ENCODE measurements at places on chromosomes 2 and 18.

- DNase-seq, result no peak
Measured at GRCh38 chr18:42082415-42083234, 127.6 kb downstream of the PIK3C3 start.

DNA sequence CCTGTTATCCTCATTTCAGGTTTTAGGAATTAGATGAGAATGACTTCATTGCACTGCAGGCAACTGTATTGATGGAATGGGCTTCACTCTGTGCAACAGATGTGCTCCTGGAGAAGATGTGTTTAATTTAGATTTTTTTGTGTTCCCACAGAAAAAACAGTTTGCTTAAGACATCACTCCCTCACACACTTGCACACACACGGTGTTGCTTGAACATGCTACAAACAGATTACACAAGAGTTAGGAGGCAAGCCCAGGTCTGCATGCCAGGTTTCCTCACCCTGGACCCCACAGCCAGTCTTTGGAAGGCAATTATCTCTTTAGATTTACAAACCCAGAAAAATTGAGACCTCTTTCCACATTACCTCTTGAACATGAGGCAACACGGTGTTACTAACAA, 93.7 kb upstream of the KLHL29 start:
- no peak for DNase-seq

GRCh38 chr2:240557808-240558207, at the start of gene ANKMY1:
Gene ANKMY1 (minus strand): TSS chr2:240557988. CDS start chr2:240557335, 653 bp downstream.
- DNase-seq, result peak; percentile 74

GRCh38 chr2:158493458-158493857, 36.7 kb downstream of the PKP4 start:
- no peak for DNase-seq

DNA sequence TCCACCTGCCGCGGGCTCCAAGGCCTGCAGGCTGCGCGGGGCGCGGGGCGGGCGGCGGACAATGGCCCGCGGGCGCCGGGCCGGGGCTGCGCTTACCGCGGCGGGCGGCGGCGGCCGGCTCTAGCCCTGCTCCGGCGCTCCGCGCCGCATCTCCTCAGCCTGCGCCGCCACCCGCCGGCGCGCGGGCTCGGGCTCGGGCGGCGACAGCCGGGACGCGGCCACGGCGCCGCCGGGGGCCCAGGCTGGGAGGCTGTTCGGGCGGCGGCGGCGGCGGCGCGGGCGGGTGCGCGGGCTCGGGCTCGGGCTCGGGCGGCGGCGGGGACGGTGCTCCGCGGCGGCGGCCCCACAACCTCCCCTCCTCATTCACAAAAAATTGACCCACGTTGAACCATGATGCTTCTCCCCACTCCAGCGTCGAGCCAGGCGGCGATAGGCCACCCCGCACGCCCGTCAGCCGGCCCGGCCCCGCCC, at the start of gene HDAC4:
HDAC4 (minus strand) TSS at position 425 of the 471 bp plus-strand sequence. CDS start 48,321 bp downstream, outside the sequence.
- no peak for DNase-seq

- no peak for DNase-seq
Measured at GRCh38 chr2:217334561-217334960, 474.7 kb upstream of the TNP1 start.

- DNase-seq, result no peak
Measured at GRCh38 chr2:158905784-158906183, 62.7 kb upstream of the TANC1 start.

GRCh38 chr2:70981866-70982810, 3.7 kb downstream of the ANKRD53 start:
- no peak for DNase-seq

DNA sequence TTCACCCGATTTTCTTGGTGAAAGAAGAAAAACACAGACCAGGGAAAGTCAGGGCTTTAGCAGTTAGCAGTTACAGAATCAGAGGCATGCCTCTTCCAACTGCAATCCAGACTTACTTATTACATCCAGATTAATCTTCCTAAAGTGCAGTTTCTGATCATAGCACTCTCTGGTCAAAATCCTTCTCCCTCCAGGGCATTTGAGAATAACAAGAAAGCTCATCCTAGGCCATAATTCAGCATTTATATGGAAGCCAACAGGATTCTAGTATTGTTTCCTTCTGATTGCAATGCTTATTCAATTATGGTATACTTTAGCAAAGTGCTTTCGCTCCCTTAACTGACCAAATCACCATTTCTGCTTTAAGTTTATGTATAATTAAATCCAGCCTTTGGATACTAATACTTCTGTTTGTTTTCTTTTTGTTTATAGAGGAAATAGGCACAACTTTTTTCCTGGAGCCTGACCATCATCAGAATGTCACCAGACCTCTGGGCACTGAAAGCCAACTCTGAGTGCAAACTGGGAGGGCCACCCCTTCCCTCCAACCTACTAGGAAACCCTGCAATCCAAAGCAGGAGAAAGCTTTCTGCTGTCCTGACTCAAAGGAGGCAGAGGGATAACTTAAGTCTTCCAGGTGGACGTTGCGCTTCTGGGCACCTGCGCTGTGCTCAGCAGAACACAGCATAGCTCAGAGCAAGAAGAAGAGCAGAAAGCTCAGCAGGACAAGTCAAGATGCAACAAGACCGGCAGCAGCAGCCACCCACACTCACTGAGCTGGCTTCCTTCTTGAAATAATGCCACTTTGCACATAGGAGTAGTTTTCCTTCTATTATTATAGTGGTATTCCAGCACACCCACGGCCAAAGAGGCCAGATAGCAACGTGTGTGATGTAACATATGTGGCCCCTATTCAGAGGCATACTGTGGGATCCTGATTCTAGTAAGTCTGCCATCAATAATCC, 99.3 kb downstream of the STK39 start:
- no peak for DNase-seq

GRCh38 chr2:11506611-11506969, 27.3 kb upstream of the GREB1 start:
- DNase-seq, result no peak

DNA sequence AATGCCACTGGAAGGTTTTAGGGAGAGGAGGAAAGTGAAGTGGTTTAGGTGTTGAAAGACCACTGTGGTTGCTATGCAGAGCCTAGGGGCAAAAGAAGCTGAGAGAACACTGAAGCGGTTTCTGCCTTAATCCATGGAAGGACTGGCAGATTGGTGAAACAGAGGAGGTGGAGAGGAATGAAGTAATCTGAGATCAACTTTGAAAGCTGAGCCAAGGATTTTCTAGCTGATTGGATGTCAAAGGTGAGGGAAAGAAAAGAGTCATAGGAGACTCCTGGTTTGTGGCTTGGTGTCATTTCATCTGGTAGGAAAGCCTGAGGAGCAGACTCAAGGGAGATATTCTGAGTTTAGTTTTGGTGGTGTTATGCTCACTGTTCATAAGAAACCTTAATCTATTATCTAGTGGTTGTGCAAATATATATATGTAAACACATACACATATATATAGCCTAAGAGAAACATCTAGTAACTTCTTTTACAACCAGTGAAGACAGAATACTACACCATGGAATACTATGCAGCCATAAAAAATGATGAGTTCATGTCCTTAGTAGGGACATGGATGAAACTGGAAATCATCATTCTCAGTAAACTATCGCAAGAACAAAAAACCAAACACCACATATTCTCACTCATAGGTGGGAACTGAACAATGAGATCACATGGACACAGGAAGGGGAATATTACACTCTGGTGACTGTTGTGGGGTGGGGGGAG, 134.1 kb upstream of the CREB1 start:
- DNase-seq, result no peak

GRCh38 chr2:71558300-71559051, 105.1 kb downstream of the DYSF start:
- DNase-seq, result no peak

DNA sequence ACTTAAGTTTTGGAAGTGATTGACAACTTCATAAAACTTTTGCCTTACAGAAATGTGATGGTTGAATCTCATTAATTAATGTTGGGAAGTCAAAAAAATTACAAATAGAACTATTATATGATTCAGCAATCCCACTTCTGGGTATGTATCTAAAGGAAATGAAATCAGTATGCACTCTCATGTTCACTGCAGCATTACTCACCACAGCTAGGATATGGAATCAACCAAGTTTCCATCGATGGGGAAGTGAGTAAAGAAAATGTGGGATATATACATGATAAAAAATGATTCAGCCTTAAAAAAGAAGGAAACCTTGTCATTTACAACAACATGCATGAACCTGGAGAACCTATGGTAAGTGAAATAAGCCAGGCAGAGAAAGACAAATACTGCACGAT, 112.4 kb upstream of the WDR75 start:
- no peak for DNase-seq

GRCh38 chr18:35424356-35424755, 47.2 kb upstream of the ZNF396 start:
- DNase-seq, result no peak

DNA sequence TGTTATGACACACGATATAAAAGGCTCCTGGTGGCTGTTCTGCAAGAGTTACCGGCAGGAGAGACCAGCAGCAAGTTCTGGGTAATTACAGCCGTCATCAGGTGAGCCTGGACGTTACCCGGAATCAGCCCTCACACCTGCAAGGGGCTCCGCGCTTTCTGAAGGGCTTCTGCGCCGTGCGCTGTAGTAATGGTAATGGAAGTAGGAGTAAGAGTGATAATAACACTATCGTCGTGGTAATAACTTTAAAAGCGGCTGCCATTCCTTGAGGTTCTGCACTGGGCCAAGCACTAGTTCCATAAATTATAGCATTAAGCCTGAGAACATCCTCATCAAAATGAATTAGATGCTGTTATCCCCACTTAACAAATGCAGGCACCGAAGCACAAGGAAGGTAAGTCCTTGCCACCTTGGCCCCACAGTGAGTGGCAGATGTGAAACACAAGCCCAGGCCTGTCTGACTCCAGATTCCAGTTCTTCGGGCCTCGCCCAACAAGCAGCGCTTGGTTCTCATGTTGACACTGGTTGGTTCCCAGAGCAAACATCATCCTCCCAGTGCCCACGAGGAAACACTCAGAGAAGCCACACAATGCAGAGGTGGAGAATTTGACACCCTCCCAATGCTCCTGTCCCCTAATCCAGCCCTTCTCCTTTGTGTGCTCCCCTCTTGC, 205.2 kb downstream of the EIPR1 start:
- DNase-seq, result no peak

DNA sequence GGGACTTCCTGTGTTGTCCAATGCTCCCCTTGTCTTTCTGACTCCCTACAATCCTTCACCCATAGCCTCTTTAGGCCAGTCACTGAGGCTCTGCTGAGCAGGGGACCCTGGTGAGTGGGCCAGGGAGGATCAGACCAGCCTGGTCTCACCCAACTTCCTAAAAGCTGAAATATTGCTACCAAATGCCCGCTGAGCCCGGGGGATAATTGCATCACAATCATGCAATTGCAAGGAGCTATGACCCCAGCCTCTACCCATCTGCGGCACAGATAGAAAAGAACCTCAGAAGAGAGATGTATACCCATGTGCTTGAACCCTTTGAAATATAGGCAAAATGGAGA, 3.7 kb upstream of the SP100 start:
- DNase-seq, result no peak

- DNase-seq, result no peak
Measured at GRCh38 chr2:157899125-157899839, 23.2 kb upstream of the ACVR1 start.

- DNase-seq, result no peak
Measured at GRCh38 chr18:55375930-55376329, 212.1 kb downstream of the TCF4 start.

DNA sequence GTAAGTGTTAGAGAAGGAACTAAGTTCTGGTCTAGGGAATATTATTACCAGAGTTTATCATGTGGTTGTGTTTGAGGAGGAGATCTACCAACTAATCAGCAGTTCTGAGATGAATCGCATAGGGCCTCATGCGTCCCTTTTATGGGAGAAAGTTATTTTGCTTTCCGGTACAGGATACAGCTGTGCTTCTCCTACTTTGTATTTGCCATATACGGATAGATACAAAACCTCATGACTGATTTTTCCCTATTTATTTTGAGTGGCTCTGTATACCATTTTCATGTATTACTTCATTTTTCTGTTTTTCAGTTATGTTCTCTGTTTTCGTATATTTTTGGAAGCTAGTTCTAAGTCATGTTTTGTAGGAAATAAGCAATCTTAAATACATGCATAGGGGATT, 66.8 kb downstream of the ACSL3 start:
- no peak for DNase-seq

- peak; percentile 92 for DNase-seq
Measured at GRCh38 chr2:64750817-64751285, 97.1 kb upstream of the SERTAD2 start.

- DNase-seq, result no peak
Measured at GRCh38 chr2:29459445-29460179, 344.4 kb downstream of the CLIP4 start.

GRCh38 chr2:239880396-239880795, 144.7 kb downstream of the NDUFA10 start:
- no peak for DNase-seq

- no peak for DNase-seq
Measured at GRCh38 chr2:136021406-136021805, 36.0 kb upstream of the DARS1 start.

- DNase-seq, result no peak
Measured at GRCh38 chr2:101120124-101120996, 30.8 kb downstream of the TBC1D8 start.

- DNase-seq, result no peak
Measured at GRCh38 chr2:129388870-129389269, 590.6 kb upstream of the RAB6C start.

DNA sequence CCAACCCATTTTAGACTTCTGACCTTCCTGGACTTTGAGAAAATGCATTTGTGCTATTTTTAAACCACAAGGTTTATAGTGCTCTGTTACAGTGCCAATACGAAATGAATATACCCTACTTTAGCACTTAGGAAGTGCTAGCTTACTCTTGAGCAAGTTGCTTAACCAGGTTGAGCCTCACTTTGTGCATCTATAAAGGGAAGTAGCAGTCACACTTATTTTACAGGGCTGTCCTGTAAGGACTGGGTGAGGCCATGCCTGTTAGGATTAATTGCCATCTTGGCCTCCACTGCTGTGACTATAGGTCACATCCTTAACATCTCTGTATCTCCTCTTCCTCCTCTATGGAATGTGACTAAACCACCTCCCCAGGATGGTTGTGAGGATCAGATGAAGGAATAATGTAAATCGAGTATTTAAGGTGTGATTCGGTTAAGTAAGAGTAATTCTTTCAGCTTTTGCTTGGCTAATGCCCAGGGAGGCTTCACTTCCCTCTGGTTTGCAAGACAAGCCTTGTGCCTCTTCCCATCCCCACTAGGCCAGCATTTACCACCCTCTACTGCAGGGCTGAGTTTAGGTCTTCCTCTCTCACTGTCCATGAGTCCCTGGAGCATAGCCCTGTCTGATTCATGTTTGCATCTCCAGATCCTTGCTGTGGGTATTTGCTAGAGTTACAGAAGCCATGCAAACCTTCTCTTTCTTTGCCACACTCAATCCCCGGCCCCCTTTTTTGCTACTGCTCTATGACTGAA, 341.2 kb downstream of the ZNF521 start:
- no peak for DNase-seq

DNA sequence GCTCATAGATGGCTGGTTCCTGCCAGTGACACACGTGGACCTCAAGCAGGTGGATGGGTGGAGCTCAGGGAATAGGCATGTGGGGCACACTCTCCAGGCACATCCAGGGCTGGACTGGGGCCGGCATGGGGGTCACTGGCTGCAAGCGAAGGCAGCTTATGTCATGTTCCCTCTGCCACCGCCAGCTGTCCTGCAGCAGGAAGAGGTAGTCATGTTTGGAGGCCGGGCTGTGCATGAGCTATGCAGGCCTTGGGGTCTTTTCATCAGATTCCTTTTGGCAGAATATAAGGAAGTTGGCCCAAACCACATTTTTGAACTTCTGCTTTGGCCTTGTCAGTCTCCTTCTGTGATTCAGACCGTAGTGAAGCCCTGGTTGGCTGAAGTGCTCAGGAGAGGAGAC, 61.5 kb downstream of the AGAP1 start:
- DNase-seq, result no peak
